ENCODE measurements at places on chromosomes 6 and 20. TPM values are rescaled to one million over a fixed set of nuclear protein-coding genes. Genes with fewer than 3 reads are reported as not detected.

DNA sequence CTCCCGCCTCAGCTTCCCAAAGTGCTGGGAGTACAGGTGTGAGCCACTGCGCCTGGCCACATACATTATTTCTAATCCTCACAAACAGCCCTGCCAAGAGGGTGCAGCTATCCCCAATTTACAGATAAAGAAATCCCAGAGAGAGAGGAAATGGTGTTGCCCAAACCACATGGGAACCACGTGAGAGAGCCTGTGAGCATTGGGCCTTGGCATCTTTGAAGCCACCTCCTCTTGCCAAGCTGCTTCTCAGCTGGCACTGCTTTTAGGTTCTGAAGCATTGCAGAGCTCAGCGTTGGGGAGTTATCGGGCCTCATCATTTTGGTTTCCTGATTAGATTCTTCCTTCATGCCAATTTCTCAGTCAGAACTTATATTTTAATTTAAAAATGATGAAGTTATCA is 80.3 kb downstream of the CTNNBL1 start:
- no peak overlapping the region for H3K27ac ChIP-seq
- no peak overlapping the region for H3K4me3 ChIP-seq
- no peak for DNase-seq
- H3K36me3 ChIP-seq: peaks cover 13% of the 10 kb centered on the region
- no peaks in the 10 kb centered on the region for H3K27me3 ChIP-seq
- no peaks in the 10 kb centered on the region for H3K4me1 ChIP-seq

DNA sequence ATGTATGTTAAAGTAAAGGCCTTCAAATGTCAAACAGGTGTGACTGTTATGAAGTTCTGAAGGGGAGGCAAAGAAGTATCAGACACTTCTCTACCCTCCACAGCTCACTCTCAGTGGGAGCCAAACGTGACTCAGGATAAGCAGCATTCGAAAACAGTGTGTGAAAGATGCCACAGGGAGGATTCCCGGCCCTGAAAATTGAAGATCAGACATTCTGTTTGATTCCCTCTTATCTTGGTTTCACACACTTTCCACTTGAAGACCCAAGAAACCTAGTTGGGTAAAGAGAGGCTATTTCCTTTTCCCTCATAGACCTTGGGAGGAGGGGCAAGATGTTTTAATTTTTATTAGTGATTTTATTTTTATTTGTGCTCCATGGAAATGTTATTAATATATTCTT is 164.2 kb upstream of the SUPT3H start:
- DNase-seq: no peak
- no peak overlapping the region for H3K27ac ChIP-seq
- H3K36me3 ChIP-seq: no peaks in the 10 kb centered on the region
- H3K4me3 ChIP-seq: no peak overlapping the region

TTLL9 gene
- total RNA-seq: 0.49 TPM

HEY2 gene
- total RNA-seq: 2.2 TPM

PTPRT gene
- 0.46 TPM for total RNA-seq

DNA sequence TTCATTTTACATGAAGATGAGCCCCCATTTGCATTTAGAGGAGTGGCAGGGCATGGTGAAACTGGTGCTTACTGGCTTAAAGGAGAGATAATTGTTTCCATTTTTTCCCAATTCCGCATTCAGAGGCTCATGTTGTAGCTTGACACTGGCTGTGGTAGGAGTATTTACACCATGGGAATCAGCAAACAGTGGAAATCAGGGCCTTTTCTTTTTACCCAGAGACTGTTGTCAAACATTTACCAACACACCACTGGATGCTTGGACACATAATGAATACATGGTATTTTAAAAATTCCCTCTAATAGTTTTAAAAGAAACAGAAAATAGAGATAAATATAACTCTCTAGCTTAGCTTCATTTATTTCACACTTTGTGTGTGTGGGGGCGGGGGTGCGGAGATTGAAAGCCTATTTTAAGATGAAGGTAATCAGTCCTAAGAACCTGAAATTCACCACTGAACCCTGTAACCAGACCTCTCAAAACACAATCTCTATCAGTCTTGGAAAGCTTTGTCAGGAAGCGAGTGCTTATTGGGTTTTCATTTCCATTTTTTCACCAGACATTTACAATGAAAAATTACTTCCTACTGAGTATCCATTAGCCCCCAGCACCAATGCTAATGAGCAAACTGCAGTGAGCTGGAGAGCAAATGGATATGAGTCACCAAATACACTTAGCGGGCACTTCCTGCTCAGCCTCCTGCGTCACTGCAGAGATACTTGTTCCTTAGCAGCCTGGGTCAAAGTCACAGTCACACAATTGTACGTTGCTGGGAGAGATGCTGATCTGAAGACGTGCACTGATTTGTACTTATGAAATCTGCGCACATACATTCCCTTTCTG is 532.0 kb downstream of the BCKDHB start:
- no peaks in the 10 kb centered on the region for H3K36me3 ChIP-seq
- H3K4me3 ChIP-seq: no peak overlapping the region
- H3K27ac ChIP-seq: no peak overlapping the region
- no peaks in the 10 kb centered on the region for H3K27me3 ChIP-seq
- DNase-seq: no peak
- no peaks in the 10 kb centered on the region for H3K4me1 ChIP-seq

DNA sequence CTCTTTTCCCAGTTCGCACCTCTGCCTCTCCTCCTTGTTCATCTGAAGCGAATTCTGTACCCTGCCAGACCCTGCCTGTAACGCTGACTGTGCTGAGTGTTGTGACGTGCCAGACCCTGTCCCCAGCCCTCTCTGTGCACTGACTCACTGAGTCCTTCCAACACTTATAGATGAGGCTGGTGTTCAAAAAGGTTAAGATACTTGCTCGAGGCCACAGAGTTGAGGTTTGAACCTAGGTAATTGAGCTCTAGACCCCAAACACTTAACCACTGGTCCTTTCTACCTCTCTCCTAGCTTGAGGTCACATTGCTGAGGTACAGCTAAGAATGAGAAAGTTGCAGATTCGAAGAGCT is 45.7 kb upstream of the NEDD9 start:
- H3K27ac ChIP-seq: peak overlapping the region; percentile 68
- no peak for DNase-seq
- no peaks in the 10 kb centered on the region for H3K27me3 ChIP-seq
- peaks cover 52% of the 10 kb centered on the region for H3K4me1 ChIP-seq
- no peaks in the 10 kb centered on the region for H3K36me3 ChIP-seq
- no peak overlapping the region for H3K4me3 ChIP-seq

- H3K27me3 ChIP-seq: no peaks in the 10 kb centered on the region
- peaks cover 28% of the 10 kb centered on the region for H3K36me3 ChIP-seq
- H3K4me3 ChIP-seq: no peak overlapping the region
- no peak overlapping the region for H3K27ac ChIP-seq
Observed at GRCh38 chr6:44133003-44133931, 5.9 kb downstream of the TMEM63B start.

TEAD3 gene
- 23.4 TPM for total RNA-seq

Data from upper lobe of right lung (tissue), 1 donor.